B cell (primary cell): ENCODE measurements at places on chromosomes 1 and 21. TPM values are rescaled to one million over a fixed set of nuclear protein-coding genes. Genes with fewer than 3 reads are reported as not detected.

- no peak for DNase-seq
These were observed 37.3 kb downstream of the CAMK2N1 start for GRCh38 chr1:20448671-20449071.

Gene RABGGTB
- total RNA-seq: 132 and 134 TPM in 2 replicates

GRCh38 chr1:25204797-25205480, 27.4 kb downstream of the SYF2 start:
- DNase-seq: peak; percentile 63

Gene ZYG11A
- 1.5 and 1.7 TPM in 2 replicates for total RNA-seq

DNA sequence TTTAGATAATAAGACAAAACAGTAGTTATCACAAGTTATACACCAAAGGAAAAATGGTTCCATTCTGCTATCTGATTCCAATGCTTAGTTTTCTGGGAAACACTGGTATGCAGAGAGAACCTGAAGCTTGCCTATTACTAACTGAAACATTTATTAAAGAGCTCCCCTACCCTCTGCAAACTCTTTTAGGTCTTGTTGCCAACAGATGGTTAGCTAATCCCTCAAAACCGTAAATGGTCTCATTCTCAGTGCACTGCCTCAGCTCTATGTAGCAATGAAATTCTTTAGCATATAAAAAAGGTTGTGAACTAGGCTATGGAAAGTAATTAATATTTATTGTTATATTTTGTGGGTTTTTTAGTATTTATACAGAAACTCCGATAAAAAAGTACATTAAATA, 20.4 kb downstream of the C21orf91 start:
- DNase-seq: no peak

DNA sequence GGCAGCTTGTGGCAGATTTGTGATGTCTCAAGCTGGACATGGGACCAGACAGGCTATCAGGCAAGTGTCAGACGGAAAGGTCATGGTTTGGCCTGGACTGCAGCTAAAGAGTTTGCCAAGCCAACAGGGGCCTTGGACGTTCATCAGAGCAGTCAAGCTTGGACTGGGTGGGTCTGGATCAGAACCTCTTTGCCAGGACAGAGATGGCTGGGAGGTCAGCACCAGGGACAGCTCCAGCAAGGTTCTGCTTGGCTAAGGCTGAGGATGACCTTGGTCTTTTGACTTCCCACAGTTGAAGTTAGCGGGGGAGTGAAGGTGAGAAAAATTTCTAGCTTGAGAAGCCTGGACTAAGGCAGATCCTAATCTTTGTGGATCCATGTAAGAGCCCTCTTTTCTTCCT, 68.1 kb downstream of the GRIK3 start:
- no peak for DNase-seq

DNA sequence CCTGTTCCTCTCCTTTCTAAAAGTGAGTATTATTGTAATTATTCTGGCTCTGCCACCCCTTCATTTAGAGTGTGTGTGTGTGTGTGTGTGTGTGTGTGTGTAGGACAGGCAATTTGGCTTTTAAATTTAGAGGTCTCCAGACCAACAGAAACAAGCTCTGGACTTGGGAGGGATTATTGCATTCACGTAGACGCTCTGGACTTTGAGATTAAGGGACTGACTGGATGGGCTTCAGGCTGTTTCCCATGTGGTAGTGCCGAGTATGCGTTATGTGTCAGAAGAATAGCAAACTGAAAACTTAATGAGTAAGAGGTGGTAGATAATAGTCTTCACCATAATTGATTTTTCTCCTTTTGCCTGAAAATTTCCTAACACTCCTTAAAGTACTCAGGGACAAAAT, 281.9 kb downstream of the USP25 start:
- DNase-seq: no peak

GRCh38 chr1:43541141-43541540, 10.5 kb downstream of the PTPRF start:
- no peak for DNase-seq

DNA sequence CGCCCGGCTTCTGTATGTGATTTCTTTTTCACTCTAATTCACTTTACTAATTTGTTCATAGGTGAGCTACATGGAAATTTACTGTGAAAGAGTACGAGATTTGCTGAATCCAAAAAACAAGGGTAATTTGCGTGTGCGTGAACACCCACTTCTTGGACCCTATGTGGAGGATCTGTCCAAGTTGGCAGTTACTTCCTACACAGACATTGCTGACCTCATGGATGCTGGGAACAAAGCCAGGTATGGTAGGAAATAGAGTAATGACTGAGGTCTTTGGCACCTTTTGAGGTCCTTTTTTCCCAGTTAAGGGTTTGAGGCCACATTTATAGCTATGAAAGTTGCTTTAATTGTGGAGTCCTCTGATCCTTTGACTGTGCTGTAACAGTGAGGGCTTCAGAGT, 56.9 kb downstream of the KIF1B start:
- DNase-seq: no peak

- DNase-seq: no peak
These were observed 2.3 kb downstream of the PBXIP1 start for GRCh38 chr1:154953611-154954038.

Gene AIM2
- total RNA-seq: 68.4 and 72.1 TPM in 2 replicates

- DNase-seq: no peak
These were observed 120.6 kb downstream of the ADGRL2 start for GRCh38 chr1:81921344-81921743.

Gene DNAI4
- total RNA-seq: 2.7 and 4.3 TPM in 2 replicates

Gene XKR8
- 8.7 and 10.1 TPM in 2 replicates for total RNA-seq

GRCh38 chr1:1974834-1975233, 28.8 kb downstream of the CFAP74 start:
- no peak for DNase-seq

Gene ATF6
- 25.6 and 26.6 TPM in 2 replicates for total RNA-seq

Gene CAMSAP2
- total RNA-seq: 1.4 and 2.1 TPM in 2 replicates

GRCh38 chr1:12518931-12519692, 98.9 kb downstream of the DHRS3 start:
- DNase-seq: no peak

GRCh38 chr1:44946725-44947062, 39.7 kb downstream of the EIF2B3 start:
- no peak for DNase-seq

GRCh38 chr1:40646315-40646714, 19.2 kb downstream of the RIMS3 start:
- no peak for DNase-seq

Gene CALML6
- total RNA-seq: 0.61 and 2.0 TPM in 2 replicates

Gene PLA2G2F
- not detected in 2 replicates for total RNA-seq

Gene PLPPR4
- total RNA-seq: not detected in 2 replicates

Gene ADAMTSL4
- 0.34 TPM in 1 of 2 replicates, not detected in the other for total RNA-seq

DNA sequence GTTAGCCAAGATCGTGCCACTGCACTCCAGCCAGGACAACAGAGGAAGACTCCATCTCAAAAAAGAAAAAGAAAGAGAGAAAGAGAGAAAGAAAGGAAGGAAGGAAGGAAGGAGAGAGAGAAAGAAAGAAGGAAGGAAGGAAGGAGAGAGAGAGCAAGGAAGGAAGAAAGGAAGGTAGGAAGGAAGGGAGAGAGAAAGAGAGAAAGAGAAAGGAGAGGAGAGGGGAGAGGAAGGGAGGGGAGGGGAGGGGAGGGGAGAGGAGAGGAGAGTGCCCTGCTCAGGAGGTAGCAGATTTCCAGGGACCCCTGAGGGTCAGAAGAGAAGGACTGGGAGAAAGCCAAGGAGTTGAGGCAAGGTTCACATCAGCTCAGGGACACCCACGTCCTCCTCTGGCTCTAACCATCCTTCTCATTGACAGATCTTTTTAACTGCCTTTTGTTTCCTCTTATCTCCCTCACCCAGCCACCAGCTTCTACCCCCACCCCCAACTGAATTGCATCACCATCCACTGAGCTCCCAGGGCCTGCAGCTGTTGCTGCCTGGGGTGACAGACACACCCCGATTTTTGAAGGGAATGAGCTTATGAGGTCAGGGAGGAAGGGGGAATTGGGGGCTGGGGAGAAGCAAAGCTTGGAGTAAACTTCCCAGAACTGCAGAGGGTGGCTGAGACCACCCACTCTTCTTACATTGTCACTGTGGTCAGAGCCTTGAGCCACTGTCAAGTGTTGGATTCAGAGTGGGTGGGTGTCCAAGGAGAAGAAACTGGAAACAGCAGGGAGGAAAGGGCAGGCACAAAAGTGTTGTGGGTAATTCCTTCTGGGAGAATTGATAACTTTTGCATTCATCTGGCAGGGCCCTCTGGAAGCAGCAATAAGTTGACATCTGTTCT, 91.6 kb downstream of the GLUL start:
- DNase-seq: no peak

DNA sequence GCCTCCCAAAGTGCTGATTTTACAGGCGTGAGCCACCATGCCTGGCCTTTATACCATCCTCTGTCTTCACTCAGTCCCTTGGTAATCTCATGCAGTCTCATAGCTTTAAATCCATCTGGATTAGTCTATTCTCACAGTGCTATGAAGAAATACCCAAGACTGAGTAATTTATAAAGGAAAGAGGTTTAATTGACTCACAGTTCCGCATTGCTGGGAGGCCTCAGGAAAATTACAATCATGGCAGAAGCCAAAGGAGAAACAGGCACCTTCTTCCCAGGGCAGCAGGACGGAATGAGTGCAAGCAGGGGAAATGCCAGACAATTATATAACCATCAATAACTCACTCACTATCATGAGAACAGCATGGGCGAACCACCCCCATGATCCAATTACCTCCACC, 49.1 kb upstream of the CPLANE2 start:
- no peak for DNase-seq

DNA sequence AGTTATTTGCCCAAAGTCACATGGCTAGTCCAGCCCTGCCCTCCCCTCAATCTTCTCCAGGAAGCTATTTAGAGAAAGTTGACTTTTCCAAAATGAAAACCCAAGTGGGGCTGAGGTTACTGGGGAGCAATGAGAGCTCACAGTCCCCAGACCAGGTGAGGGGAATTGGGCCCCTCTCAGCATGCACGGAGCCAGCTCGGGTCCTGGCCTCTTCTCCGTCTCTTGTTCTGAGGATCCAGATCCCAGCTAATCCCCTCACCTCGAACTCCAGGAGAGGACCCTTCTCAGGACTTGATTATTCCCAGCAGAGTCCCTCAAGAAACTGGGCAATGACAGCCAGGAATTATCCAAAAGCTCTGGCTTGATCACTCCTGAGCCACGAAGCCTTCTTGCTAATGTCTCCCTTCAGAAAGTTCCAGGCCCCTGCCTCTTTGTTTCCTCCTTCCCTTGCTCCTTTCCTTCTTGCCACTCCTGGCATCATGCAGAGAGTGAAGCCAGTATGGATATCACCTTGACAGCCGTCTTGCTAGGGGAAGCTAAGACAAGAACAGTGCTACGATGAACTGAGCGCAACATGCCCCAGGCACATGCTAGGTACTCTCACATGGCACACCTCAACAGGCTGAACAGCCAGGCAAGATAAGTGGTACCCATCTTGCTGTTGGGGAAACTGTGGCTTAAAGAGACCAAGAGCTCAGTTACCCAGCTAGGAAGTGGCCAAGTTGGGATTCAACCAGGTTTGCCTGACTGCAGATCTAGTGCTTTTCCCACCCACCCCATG, 51.9 kb downstream of the KLHDC7A start:
- no peak for DNase-seq

GRCh38 chr1:197799271-197799670, 24.0 kb upstream of the DENND1B start:
- DNase-seq: no peak

Gene GNG12
- total RNA-seq: not detected in 2 replicates

- DNase-seq: no peak
These were observed 1260.6 kb downstream of the NCAM2 start for GRCh38 chr21:22258821-22259220.

Gene NHLH1
- 0.39 and 0.63 TPM in 2 replicates for total RNA-seq

Gene RERE
- total RNA-seq: 132 and 146 TPM in 2 replicates

DNA sequence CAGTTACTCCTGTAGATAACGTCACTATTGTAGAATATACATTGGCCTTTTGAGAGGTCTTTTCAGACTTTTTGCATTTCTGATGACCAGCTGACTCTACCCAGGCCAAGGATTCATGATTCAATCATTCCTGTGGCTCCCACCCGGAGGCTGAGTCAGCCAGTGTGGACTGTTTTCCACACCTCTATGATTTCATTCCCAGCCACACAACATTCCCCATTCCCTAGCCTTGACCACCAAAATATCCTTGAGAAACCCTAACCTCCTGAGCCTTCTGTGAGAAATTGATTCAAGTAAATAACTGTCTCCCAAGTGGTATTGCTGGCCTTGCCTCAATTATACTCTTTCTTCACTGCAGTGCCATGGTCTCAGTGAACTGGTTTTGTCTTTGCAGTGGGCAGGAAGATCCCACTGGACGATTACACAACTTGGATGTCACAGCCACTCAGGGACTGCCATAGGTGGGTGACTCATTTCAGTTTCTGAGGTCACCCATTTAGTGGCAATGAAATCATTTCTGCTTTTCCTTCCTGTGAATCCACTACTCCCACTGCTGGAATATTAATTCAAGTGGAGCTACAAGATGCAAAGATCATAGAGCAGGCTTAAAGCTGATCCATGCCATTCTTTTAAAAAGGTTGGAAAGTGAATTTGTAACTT, 518.6 kb upstream of the ZP4 start:
- no peak for DNase-seq

- no peak for DNase-seq
These were observed 8.7 kb upstream of the OXCT2 start for GRCh38 chr1:39779821-39780220.

- DNase-seq: no peak
These were observed 65.2 kb downstream of the FCRL5 start for GRCh38 chr1:157487096-157487495.

DNA sequence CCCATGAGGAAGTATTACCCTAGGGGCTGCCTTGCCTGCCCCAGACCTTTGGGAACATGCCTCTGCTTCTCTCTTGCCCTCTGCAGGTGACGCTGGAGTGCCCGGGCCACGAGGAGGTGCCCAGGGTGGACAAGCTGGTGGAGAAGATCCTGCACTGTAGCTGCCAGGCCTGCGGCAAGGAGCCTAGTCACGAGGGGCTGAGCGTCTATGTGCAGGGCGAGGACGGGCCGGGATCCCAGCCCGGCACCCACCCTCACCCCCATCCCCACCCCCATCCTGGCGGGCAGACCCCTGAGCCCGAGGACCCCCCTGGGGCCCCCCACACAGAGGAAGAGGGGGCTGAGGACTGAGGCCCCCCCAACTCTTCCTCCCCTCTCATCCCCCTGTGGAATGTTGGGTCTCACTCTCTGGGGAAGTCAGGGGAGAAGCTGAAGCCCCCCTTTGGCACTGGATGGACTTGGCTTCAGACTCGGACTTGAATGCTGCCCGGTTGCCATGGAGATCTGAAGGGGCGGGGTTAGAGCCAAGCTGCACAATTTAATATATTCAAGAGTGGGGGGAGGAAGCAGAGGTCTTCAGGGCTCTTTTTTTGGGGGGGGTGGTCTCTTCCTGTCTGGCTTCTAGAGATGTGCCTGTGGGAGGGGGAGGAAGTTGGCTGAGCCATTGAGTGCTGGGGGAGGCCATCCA, 7.8 kb upstream of the HTR6 start:
- DNase-seq: no peak

Gene DRAXIN
- 0.30 and 0.41 TPM in 2 replicates for total RNA-seq

GRCh38 chr1:89855413-89856123, 34.7 kb downstream of the LRRC8D start:
- DNase-seq: peak; percentile 38

Gene NPL
- total RNA-seq: 3.4 and 5.9 TPM in 2 replicates

DNA sequence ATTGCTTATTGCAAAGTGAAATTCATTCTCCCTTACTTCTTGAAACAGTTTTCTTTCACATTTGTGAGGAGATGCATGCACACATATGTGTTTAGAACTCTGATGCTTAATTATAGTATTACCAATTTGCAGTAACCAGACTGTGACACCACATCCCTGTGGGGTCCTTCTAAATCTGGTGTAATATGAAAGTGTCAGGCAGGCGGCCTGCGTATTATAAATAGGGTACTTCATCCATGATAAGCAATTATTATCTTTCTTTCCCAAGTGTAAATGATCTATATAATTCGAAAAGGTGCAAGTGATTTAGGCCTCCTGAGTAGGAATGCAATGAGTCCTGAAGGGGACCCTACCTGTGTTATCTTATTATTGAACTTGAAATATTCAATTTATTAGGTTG, 876 bp downstream of the EFCAB7 start:
- peak; percentile 13 for DNase-seq
